ENCODE measurements at places on chromosomes 7 and 10. TPM values are rescaled to one million over a fixed set of nuclear protein-coding genes. Genes with fewer than 3 reads are reported as not detected.

DNA sequence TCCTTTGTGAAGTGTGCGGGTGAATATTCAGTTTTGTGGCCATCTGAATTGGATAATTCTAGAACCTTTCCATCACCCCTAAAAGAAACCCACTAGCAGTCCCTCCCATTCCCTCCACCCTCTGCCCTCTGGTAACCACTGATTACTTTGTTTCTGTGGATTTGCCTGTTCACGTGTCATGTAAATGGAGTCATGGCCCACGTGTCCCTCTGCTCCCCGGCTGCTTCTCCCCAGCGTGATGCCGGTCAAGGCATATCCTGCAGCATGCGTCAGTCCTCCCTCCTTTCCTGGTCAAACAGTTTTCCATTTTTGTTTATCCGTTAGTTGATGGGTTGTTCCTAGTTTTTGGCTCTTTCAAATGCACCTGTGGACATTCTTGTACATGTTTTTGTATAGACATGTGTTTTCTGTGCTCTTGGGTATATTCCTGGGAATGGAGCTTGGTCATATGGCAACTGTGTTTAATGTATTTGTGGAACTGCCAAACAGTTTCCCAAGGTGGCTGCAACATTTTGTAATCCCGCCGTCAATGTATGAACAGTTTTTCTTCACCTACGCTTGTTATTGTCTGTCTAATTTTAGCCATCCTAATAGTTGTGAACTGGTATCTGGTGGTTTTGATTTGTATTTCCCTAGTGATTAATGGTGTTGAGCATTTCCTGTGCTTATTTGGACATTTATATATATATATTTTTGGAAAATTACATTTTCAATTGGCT is 22.4 kb downstream of the PPP2R2D start:
- no peak overlapping the region for H3K4me3 ChIP-seq
- no peaks in the 10 kb centered on the region for H3K4me1 ChIP-seq
- H3K27me3 ChIP-seq: no peaks in the 10 kb centered on the region
- peaks cover 4% of the 10 kb centered on the region for H3K36me3 ChIP-seq
- DNase-seq: no peak
- no peak overlapping the region for H3K27ac ChIP-seq

DNA sequence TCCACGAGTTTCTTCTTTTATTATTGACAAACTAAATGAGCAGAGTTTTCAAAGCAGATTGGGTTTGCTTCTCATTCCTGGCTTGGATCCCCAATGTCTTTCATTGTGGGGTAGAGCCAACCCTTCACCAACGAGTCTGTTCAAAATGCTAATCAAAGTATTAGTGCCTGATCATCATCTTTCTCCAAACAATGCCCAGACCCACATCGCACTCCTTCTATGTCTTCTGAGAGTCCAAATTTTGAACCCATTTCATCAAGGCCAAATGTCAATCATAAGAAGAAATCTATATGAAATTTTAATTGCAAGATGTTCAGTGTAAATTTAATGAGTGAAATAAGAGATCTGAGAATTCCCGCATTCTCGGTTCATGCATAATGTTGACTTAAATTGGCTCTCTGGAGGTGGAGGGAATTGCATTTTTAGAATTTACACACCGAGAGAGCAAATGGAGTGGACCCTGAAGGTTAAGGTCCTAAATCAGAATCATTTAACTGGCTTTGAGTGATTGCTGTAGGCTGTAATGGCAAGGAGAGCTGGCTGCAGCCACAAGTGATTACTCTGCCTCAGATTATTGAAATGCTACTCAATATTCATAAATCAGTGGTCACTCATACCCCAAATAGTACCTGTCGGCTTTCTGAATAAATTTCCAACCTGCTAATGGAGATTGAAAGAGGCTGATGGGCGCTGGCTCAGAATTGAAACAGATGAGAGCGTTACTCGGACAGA is 602.9 kb downstream of the TYW1 start:
- H3K27ac ChIP-seq: no peak overlapping the region
- no peaks in the 10 kb centered on the region for H3K36me3 ChIP-seq
- DNase-seq: no peak
- no peaks in the 10 kb centered on the region for H3K4me1 ChIP-seq
- no peaks in the 10 kb centered on the region for H3K27me3 ChIP-seq

GRCh38 chr7:13072014-13072413 is 384.6 kb downstream of the ARL4A start:
- H3K27me3 ChIP-seq: no peaks in the 10 kb centered on the region
- no peaks in the 10 kb centered on the region for H3K36me3 ChIP-seq
- H3K4me3 ChIP-seq: no peak overlapping the region

- no peak overlapping the region for H3K27ac ChIP-seq
- H3K4me3 ChIP-seq: no peak overlapping the region
- no peak for DNase-seq
- no peaks in the 10 kb centered on the region for H3K36me3 ChIP-seq
These were observed 42.9 kb upstream of the ZNF716 start for GRCh38 chr7:57407125-57407524.

DNA sequence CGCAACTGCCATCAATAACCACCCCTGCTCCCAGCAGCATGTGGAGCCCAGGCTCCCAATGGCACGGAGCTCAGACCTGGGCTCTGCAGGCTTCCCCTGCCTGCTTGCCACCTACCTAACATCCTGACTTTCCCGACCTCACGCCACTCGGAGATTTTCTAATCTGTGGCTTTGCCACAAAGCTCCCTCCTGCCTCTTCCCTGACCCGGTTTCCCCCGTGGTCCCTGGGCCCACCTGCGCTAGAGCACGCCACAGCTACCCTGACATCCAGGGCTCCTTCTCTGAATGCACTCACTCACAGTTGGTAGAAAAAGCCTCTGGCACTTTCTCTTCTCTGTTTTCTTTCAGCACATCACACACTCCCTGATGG is 20.0 kb downstream of the PITRM1 start:
- DNase-seq: no peak
- H3K36me3 ChIP-seq: peaks cover 45% of the 10 kb centered on the region
- H3K4me3 ChIP-seq: no peak overlapping the region
- H3K27me3 ChIP-seq: no peaks in the 10 kb centered on the region
- H3K27ac ChIP-seq: no peak overlapping the region

GRCh38 chr7:107408349-107408748 is 61.5 kb upstream of the GPR22 start:
- no peak overlapping the region for H3K27ac ChIP-seq
- no peaks in the 10 kb centered on the region for H3K36me3 ChIP-seq
- no peak for DNase-seq
- H3K4me3 ChIP-seq: no peak overlapping the region

DNA sequence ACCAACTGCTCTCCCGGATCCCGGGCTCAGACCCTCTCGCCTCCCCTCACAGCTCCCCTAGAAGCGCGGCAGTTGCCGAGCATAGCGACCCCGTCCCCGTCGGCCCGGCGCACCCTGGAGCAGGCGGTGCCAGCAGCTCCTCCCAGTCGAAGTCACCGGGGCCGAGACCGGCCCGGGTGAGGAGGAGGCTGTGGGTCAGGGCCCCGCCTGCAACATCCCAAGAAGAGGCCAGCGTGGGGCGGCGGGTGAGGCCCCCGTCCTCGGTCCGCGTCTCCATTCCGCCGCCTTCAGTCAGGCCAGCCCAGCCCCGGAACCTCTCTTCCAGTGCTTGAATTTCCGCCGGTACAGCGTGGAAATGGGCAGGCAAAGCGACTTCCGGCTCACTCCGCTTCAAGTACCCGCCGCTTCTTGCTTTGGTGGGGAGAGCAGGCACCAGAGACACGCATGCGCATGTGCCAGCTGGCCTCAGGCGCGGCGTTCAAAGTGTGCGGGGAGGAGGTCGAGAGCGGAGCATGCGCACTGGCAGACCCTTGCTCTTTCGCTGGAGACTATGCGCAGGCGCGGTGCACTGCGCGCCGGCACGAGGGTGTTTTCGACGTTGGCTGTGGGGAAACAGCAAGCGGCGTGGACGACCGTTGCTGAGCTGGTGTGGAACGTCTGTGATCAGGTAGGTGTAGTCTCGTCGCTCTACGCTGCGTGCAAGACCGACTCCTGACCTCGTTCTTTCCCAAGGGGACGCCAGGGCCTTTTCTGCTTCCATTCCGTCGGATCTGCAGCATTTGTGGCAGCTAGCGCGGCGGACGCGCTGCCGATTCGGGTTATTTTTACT is at the start of gene C10orf88:
TSS of gene C10orf88 (minus strand) at position 326 of the 829 bp plus-strand sequence. CDS start at position 277, 49 bp downstream.
- peak; percentile 87 for DNase-seq
- H3K27me3 ChIP-seq: no peaks in the 10 kb centered on the region
- peak within 1 kb of the TSS; percentile 88 for H3K4me3 ChIP-seq
- H3K36me3 ChIP-seq: peaks cover 22% of the 10 kb centered on the region
- no peaks in the 10 kb centered on the region for H3K4me1 ChIP-seq

DNA sequence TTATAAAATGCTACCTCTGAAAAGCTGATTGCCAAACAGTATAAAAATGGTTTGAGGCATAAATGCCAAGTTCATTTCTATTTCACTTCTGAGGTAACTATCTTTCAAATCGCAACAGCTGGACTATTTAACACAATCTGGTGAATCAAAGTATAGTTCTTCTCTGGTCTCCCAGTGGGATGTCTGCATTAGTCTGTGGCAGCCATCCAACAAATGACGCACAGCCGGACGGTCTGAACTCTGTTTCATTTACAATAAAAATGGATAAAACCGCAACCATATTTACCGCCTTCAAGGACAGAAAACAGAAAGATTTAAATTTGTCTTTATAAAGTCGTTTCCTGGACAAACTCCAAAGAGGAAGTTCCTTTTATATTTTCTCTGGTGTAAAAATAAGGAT is 41.9 kb downstream of the ENO4 start:
- no peak overlapping the region for H3K4me3 ChIP-seq
- no peaks in the 10 kb centered on the region for H3K27me3 ChIP-seq
- H3K4me1 ChIP-seq: peaks cover 19% of the 10 kb centered on the region
- no peak overlapping the region for H3K27ac ChIP-seq

DNA sequence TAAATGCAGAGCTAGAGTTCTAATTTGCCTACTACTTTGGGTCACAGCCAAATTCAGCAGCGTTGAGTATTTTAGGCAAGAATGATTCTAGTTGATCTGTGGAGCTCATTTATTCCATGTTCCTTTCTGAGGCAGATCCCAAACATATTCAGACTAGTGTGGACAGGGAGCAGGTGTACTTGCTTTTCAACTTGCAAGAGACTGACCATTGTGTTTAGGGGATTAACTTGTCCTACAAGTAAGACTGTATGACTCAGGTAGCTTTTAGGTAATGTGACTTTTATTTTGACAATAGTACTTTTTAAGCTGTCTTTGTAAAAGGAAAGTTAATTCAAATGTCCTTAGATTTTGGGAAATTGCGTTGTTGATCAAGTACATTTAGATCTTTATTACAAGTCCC is 285.5 kb downstream of the TWIST1 start:
- H3K36me3 ChIP-seq: no peaks in the 10 kb centered on the region
- DNase-seq: no peak
- H3K27ac ChIP-seq: no peak overlapping the region
- H3K4me3 ChIP-seq: no peak overlapping the region

DNA sequence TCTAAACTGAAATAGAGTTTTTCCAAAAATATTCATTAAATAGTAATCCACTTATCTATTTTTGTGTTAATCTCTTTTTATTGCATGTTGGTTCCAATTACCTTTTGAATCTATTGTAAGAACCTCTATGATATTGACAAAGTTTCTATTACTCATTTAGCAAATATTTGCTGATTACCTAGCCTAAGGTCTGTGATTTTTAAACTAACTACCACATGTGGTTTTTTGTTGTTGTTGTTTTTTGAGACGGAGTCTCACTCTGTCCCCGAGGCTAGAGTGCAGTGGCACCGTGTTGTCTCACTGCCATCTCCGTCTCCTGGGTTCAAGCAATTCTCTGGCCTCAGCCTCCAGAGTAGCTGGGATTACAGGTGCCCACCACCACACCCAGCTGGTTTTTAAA is 2.0 kb upstream of the ASB13 start:
- no peak overlapping the region for H3K4me3 ChIP-seq
- no peaks in the 10 kb centered on the region for H3K27me3 ChIP-seq
- H3K27ac ChIP-seq: no peak overlapping the region
- H3K36me3 ChIP-seq: peaks cover 21% of the 10 kb centered on the region
- DNase-seq: no peak
- peaks cover 10% of the 10 kb centered on the region for H3K4me1 ChIP-seq

DNA sequence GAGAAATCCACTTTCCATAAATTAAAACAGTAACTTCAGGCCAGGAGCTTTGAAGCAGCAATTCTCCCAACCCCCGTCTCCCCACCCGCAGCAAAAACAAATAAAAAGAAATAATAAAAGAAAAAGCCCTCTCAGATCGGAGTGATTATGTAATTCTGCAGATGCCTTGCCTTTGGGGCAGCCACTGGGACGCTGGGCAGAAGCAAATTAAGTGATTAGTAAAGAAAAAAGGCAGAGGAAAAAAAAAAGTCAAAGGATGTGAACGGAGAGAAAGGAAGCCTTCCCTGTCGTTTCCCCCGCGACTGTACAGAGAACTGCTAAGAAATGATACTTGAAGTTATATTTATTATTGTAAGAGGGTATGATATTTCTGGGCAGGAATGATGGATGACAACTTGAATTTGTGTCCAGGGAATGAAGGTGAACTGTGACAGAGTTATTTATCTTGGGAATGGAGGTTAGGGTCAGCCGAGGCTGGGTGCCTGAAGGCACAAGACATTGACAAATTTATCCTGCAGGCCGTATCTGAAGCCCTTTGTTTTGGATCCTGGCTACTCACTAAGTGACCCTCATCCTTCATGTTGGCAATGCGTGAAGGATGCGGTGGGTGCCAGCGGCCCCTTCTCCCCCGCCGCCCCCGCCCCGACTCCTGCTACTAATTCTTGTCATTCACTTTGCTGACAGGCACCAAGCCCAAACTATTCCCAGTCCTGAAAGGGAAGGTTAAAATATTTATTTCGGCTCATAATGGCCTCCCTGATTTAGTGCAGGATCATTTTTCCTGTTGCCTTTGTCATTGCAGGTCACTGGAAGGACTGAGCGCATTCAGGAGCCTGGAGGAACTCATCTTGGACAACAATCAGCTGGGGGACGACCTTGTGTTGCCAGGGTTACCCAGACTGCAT is 604.0 kb downstream of the LRMDA start:
- peaks cover 20% of the 10 kb centered on the region for H3K4me1 ChIP-seq
- no peaks in the 10 kb centered on the region for H3K27me3 ChIP-seq
- H3K27ac ChIP-seq: no peak overlapping the region
- H3K4me3 ChIP-seq: no peak overlapping the region

- peak; percentile 3 for DNase-seq
- no peaks in the 10 kb centered on the region for H3K27me3 ChIP-seq
- no peak overlapping the region for H3K27ac ChIP-seq
- H3K4me3 ChIP-seq: peak overlapping the region; percentile 50
- no peaks in the 10 kb centered on the region for H3K36me3 ChIP-seq
- peaks cover 37% of the 10 kb centered on the region for H3K4me1 ChIP-seq
These were observed 177.5 kb downstream of the RELN start for GRCh38 chr7:103811997-103812396.

- no peak overlapping the region for H3K27ac ChIP-seq
- H3K27me3 ChIP-seq: no peaks in the 10 kb centered on the region
- no peak for DNase-seq
These were observed 30.7 kb upstream of the AQP1 start for GRCh38 chr7:30880941-30881340.

Gene PRKCQ
- total RNA-seq: 0.73 TPM

Gene C10orf105
- not detected for total RNA-seq

Gene RET
- total RNA-seq: not detected

Gene GCC1
- 22.0 TPM for total RNA-seq

Gene ASB4
- total RNA-seq: 0.47 TPM

Gene AOAH
- total RNA-seq: not detected

Gene GDF2
- not detected for total RNA-seq

Gene CCDC146
- 8.8 TPM for total RNA-seq

Data from Calu3 (cell line).